ENCODE measurements at places on chromosomes 6 and 20.

DNA sequence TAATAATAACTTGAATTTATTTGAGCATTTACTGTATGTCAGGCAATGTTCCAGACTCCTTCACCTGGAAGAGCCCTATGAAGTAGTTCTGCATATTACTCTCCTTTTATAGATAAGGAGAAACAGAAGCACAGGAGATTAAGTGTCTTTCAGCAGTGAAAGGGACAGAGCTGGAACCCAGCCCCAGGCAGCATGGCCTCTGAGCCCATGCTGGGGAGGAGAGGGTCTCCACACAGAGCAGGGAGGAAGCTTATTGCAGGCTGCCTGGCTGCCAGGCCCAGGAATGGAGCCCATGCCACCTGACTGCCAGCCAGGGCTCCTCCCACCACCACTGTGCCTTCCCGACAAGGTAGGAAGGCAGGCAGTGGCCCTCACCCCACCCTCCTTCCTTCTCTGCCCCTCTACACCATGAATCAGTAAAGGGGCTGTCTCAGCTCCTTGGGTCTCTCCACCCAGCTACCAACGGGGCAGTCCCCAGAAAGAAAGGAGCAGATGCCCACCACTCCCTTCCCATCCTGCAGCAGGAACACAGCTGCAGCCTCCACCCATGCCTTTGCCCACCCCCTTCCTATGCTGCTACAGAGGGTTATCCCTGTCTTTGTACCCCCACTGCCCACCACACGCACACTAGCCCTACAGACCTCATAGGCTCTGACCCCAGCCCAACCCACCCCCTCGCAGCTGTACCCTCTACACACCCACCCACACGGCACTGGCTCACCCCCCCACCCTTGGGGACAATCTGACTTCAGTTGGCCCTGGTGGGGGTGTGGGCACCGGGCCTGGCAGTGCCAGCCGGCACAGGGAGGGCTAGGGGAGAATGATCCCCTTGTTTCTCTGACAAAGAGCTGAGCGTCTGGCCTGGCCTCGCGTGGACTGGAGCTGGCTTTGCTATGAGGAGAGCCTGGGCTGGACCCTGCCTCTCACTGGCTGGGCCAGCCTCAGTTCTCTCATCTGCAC lies 41.8 kb downstream of the TFEB start:
- peaks cover 63% of the 10 kb centered on the region for H3K36me3 ChIP-seq
- peak overlapping the region; percentile 77 for H3K27ac ChIP-seq
- DNase-seq: no peak
- peaks cover 54% of the 10 kb centered on the region for H3K4me1 ChIP-seq
- H3K27me3 ChIP-seq: no peaks in the 10 kb centered on the region

- no peaks in the 10 kb centered on the region for H3K27me3 ChIP-seq
- H3K4me1 ChIP-seq: no peaks in the 10 kb centered on the region
- H3K27ac ChIP-seq: no peak overlapping the region
- H3K4me3 ChIP-seq: no peak overlapping the region
- DNase-seq: no peak
These were observed 335.1 kb downstream of the BTBD3 start for GRCh38 chr20:12252793-12253192.

GRCh38 chr20:53950031-53950430 lies 120.4 kb downstream of the BCAS1 start:
- no peaks in the 10 kb centered on the region for H3K27me3 ChIP-seq
- H3K4me1 ChIP-seq: peaks cover 23% of the 10 kb centered on the region
- peak overlapping the region; percentile 87 for H3K27ac ChIP-seq
- DNase-seq: no peak
- no peak overlapping the region for H3K4me3 ChIP-seq
- no peaks in the 10 kb centered on the region for H3K36me3 ChIP-seq

DNA sequence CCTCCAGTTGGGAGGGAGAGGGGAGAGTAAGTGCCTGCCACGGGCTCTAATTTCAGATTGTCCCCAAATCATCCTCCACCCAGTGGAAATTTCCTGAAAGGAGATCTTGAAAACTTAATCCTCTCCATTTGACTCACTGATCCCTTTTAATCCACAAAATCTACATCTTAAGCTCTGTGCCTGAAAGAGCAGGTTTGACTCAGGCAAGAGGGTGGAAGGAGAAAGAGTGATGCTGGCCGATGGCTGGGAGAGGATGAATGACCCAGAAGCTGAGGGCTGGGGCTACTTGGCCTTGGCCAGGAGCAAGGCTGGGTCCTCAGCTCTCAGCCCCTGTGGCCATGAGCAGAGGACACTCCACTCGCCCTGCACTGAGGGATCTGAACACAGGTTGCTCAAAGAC lies 8.1 kb downstream of the BPIFA2 start:
- no peaks in the 10 kb centered on the region for H3K36me3 ChIP-seq
- no peaks in the 10 kb centered on the region for H3K4me1 ChIP-seq
- no peak for DNase-seq
- H3K4me3 ChIP-seq: no peak overlapping the region
- H3K27me3 ChIP-seq: peaks cover 5% of the 10 kb centered on the region

- no peak overlapping the region for H3K4me3 ChIP-seq
- no peak for DNase-seq
- no peaks in the 10 kb centered on the region for H3K36me3 ChIP-seq
- no peaks in the 10 kb centered on the region for H3K4me1 ChIP-seq
- H3K27ac ChIP-seq: no peak overlapping the region
- no peaks in the 10 kb centered on the region for H3K27me3 ChIP-seq
These were observed 110.2 kb downstream of the NKAIN2 start for GRCh38 chr6:123913863-123914262.

DNA sequence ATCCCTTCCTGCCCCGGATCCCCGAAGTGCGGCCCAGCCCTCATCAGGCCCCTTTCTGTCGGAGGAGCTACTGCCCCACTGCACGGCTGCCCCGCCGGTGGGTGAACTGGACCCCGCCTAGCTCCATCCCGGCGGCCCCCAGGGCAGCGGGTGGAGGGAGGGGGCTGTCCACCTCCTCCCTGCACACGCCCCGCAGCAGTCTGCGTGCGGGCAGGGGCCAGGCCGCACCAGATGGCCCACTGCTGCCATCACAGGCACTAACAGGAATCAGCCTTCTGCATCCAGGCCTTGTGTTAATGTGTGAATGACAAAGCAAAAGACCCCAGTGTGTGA lies 54.9 kb upstream of the UNC93A start:
- no peak overlapping the region for H3K27ac ChIP-seq
- no peak for DNase-seq
- H3K4me3 ChIP-seq: no peak overlapping the region
- H3K27me3 ChIP-seq: peaks cover 22% of the 10 kb centered on the region
- H3K4me1 ChIP-seq: no peaks in the 10 kb centered on the region

- H3K36me3 ChIP-seq: peaks cover under 1% of the 10 kb centered on the region
- DNase-seq: no peak
- H3K27me3 ChIP-seq: no peaks in the 10 kb centered on the region
- no peak overlapping the region for H3K27ac ChIP-seq
- H3K4me1 ChIP-seq: peaks cover 45% of the 10 kb centered on the region
These were observed 5.0 kb downstream of the UST start for GRCh38 chr6:148751793-148752170.

GRCh38 chr6:15709651-15710269 lies 46.9 kb upstream of the DTNBP1 start:
- H3K27me3 ChIP-seq: peaks cover 4% of the 10 kb centered on the region
- no peaks in the 10 kb centered on the region for H3K4me1 ChIP-seq
- H3K4me3 ChIP-seq: no peak overlapping the region
- no peaks in the 10 kb centered on the region for H3K36me3 ChIP-seq
- no peak overlapping the region for H3K27ac ChIP-seq

DNA sequence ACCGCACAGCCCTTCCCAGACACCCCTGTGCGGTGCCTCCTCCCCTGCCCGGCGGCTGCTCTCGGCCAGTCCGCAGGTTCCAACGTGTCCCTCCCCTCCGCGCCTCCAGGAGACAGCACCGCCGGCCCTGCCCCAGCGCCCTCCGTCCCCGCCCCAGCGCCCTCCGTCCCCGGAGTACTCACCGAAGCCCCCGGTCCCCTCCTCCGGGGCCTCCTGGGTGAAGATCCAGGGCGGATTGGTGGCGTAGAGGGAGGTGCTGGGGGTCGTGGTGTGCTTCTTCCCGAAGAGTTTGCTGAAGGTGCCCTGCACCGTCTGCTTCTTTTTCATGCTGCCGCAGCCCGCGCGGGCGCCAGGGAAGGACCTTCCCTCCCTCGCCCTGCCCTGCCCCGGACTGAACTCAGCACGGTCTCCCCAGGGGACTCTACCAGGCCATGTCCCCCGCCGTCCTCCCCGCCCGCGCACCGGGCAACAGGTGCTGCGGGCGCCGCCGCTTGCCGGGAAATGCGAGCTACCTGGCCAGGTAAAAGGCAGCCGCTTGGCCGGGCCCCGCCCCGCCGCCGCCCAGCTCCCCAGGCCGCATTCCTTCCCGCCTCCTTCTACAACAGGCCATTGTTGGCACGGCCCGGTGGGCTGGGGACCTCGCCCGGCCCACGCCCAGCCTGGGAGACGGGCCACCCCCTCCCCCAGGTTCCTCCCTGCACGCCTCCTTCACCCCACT lies at the start of gene C6orf132:
Gene C6orf132 (minus strand): TSS at position 503 of the 718 bp plus-strand sequence. CDS start 176 bp downstream, at position 327.
- H3K4me1 ChIP-seq: peaks cover 16% of the 10 kb centered on the region
- no peak within 1 kb of the TSS for H3K27ac ChIP-seq
- H3K27me3 ChIP-seq: peaks cover 20% of the 10 kb centered on the region

- DNase-seq: no peak
- no peak overlapping the region for H3K4me3 ChIP-seq
These were observed 439.5 kb downstream of the PLCB1 start for GRCh38 chr20:8571611-8572010.

- no peak overlapping the region for H3K27ac ChIP-seq
- H3K4me3 ChIP-seq: no peak overlapping the region
- DNase-seq: no peak
- H3K4me1 ChIP-seq: no peaks in the 10 kb centered on the region
These were observed 10.7 kb upstream of the STMND1 start for GRCh38 chr6:17091122-17091521.

GRCh38 chr20:15622368-15622767 lies 950.9 kb downstream of the KIF16B start:
- H3K27me3 ChIP-seq: peaks cover 3% of the 10 kb centered on the region
- no peak overlapping the region for H3K4me3 ChIP-seq
- no peak for DNase-seq
- no peaks in the 10 kb centered on the region for H3K36me3 ChIP-seq

GRCh38 chr6:85135376-85136094 lies 314.3 kb upstream of the NT5E start:
- H3K27ac ChIP-seq: no peak overlapping the region
- H3K4me3 ChIP-seq: no peak overlapping the region
- DNase-seq: no peak
- no peaks in the 10 kb centered on the region for H3K36me3 ChIP-seq
- H3K27me3 ChIP-seq: no peaks in the 10 kb centered on the region
- no peaks in the 10 kb centered on the region for H3K4me1 ChIP-seq

- no peak overlapping the region for H3K27ac ChIP-seq
- H3K27me3 ChIP-seq: no peaks in the 10 kb centered on the region
- no peak for DNase-seq
- H3K36me3 ChIP-seq: no peaks in the 10 kb centered on the region
These were observed 362.1 kb downstream of the SAMD5 start for GRCh38 chr6:147870506-147871110.

- H3K36me3 ChIP-seq: peaks cover 60% of the 10 kb centered on the region
- H3K4me1 ChIP-seq: peaks cover 8% of the 10 kb centered on the region
- H3K4me3 ChIP-seq: no peak overlapping the region
- no peaks in the 10 kb centered on the region for H3K27me3 ChIP-seq
- no peak for DNase-seq
These were observed 9.4 kb downstream of the CCNC start for GRCh38 chr6:99559057-99559456.

DNA sequence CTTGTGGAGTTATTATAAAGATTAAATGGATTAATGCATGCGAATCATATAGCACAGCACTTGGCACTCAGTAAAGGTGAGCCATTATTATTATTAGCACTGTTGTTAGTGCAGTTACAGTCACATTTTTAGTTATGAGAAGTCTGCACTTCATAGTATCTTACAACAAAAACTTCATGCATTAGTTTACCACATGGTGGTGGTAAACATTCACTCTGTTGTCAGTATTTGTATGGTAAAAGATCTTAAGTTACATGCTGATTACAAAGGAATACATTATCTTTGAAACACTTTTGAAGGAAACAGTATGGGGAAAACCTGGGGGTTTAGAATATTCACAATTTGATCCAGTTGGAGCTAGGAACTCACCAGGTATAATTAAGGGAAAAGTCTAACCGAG lies 20.8 kb downstream of the TMEM14A start:
- DNase-seq: no peak
- H3K36me3 ChIP-seq: peaks cover 2% of the 10 kb centered on the region
- no peak overlapping the region for H3K27ac ChIP-seq
- no peaks in the 10 kb centered on the region for H3K4me1 ChIP-seq

DNA sequence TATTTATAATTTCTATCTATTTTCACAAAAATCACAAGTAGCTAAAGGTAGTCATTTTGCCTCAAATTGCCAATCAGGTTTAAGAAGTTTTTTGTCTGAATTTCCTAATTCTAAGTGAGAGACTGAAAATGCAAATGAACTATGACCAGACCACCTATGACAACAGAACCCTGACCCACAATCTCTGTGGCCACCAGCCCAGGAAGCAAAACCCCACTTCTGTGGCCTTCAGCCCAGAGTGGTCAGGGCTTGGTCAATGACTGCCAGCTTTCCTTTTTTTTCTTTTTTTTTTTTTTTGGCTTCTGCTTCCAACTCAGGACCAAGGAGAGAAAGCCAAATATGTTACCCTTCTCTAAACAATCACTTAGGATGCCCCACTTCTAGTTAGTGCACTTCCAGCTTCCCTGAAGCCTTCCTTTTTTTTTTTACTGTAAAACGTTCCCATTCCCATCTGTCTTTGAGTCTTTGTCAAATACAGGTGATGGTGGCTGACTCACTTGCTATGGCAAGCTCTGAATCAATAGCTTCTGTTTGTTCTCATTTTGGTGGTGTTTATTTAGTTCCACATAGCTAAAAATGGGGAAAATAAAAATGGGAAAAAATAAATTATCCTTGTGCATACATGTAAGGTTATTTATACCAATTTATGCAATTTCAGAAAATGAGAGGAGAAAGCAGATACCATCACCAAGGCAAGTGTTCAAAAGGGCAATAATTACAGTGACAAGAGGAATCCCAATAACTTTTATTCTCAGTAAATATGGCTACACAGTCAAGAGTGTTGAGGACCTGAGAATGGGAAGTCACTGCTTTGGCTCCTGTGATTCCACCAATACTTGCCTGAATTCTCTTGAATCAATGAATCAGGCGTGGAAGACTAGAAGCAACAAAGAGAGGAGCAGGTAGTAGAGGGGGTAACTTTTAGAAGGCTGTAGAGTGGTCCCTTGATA lies 170.3 kb upstream of the PDE7B start:
- DNase-seq: no peak
- no peaks in the 10 kb centered on the region for H3K36me3 ChIP-seq
- H3K27ac ChIP-seq: no peak overlapping the region
- peaks cover 6% of the 10 kb centered on the region for H3K27me3 ChIP-seq
- H3K4me1 ChIP-seq: no peaks in the 10 kb centered on the region
- H3K4me3 ChIP-seq: no peak overlapping the region

- no peak overlapping the region for H3K27ac ChIP-seq
- H3K27me3 ChIP-seq: peaks cover 15% of the 10 kb centered on the region
- H3K36me3 ChIP-seq: no peaks in the 10 kb centered on the region
- DNase-seq: no peak
- no peak overlapping the region for H3K4me3 ChIP-seq
These were observed 21.4 kb downstream of the GSTA2 start for GRCh38 chr6:52741872-52742271.
